Right lung (tissue), 10 donors: ENCODE measurements at places on chromosomes 4 and X.
A peak's percentile ranks its signal among the peaks of the same experiment; 100 is the strongest.

- no peak for DNase-seq
Observed at GRCh38 chr4:28621591-28621990, 1761.0 kb downstream of the STIM2 start.

DNA sequence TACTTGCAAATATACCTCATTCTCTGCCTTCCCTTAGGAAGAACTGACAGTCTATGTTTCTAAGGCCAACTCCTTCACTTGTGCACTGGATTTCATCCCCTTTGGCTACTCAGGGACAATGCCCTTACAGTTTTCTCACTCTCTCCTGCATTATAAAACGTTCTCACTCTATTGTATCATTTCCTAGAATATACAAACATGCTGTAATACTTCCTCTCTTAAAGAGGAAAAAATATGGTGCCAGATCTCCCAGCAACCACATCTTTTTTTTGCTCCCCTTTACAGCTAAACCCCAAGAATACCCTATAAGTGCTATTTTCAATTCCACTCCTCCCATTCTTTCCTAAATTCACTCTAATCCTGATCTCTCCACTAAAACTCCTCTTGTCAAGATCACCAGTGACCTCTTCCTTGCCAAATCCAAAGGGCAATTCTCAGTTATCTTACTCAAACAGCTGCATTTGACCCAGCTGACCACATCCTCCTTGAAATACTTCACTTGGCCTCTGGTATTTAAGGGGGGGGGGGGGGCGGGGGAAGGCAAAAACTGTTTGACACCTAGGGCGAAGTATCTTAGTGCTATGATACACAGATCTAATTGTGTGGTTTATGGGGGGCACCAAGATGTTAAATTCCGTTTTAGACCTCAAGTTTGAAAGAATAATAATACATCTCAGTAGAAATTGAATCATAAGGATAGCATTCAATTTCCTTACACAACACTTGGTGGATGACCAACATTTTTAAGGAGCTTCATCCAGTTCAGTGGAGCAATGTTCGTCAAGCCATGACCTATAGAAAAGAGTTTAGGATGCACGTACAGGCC lies 1.6 kb downstream of the RCHY1 start:
- no peak for DNase-seq

DNA sequence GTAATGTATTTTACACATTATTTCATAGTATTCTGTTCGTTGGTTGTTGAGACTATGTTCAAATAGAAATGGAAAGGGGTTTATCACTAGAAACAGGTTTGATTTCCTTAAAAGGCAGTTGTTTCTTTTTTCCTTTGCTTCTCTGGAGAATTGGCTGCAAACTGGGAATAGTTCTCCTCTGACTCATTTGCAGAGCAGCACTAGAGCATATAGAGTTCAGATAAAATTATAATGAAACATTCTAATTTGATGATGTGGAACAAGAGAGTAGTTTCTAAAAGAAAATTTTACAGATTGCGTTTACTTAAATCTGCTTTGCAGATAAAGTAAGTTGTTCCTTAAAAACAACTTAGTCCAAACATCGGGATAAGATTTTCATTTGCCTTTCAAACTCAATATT lies 29.7 kb downstream of the SYNPO2 start:
- DNase-seq, result peak; percentile 29

DNA sequence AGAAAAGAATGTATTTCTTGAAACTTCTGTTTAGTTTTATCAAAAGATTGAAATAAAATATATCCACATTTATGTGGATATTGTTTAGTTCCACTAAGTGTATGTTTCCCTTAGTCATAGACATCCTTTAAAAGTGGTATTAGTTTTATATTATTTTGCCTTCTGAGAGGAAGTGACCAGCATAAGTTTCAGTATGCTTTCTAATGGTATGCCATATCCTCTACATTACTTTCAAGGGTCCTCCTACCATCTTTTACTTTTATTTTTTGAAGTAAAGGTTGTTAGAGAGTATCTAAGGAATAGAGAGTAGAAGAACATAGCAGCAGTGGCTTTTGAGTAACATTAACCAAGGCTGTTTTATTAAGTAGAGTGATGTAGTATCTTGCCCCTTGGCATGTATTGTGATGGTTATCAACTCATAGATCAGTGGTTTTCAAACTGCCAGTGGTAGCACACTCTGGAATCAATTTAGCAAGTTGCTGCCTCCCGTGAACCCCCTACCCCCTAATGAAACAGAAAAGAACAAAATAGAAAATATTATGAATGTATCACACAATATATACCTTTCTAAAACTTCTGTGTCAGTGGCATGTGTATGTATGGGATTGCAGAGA lies 44.8 kb downstream of the RBPJ start:
- DNase-seq, result no peak
